ENCODE measurements at places on chromosomes 4 and X.
A peak's percentile ranks its signal among the peaks of the same experiment; 100 is the strongest.

- peak; percentile 90 for DNase-seq
These were observed 18.8 kb upstream of the TMEM131L start for GRCh38 chr4:153447175-153447905.

DNA sequence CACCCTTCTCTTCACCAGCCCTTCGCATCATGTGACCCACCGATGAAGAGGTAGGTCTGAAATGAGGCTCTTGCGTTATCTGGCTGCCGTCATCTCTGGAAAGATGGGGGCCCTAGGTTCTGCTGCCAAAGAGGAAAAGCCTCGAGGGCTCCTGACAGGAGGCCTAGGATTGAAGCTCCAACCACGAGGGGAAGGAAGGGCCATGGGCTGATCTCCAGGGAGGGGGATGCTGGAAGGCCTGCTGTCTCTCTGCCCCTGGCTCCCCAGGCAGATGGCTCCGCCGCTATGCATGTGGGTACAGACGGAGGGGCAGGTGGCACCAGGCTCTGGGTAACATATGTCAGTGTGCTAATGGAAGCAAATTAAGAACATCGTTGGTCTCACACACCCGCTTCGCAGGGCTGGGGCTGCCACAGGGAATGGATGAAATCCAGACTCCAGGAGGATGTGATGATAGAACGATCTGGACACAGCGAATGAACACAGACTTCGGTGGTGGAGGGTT lies 44.9 kb downstream of the AFAP1 start:
- no peak for DNase-seq

- no peak for DNase-seq
These were observed 31.8 kb upstream of the CENPU start for GRCh38 chr4:184765473-184766340.

- no peak for DNase-seq
These were observed 114.0 kb downstream of the EFNB1 start for GRCh38 chrX:68942840-68943239.

DNA sequence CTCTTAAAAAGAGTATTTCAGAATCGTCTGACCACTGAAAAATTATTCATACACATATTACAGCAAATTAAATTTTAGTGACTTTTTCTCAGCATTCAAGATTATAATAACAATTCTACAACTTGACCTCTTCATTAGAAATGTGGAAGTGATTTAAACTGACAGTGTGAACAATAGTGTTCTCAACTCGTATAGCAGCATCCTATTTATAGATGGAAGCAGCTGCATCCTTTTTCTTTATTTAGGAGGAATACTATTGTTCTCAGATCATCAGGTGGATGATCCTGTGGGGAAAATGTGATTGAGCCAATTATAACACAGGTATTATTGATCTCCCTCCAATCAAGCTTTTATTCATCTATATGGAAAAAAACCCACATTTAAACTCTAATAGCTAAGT lies 56.7 kb downstream of the RAPGEF2 start:
- DNase-seq, result no peak

- no peak for DNase-seq
These were observed 115.6 kb upstream of the NALF2 start for GRCh38 chrX:69388526-69388925.

DNA sequence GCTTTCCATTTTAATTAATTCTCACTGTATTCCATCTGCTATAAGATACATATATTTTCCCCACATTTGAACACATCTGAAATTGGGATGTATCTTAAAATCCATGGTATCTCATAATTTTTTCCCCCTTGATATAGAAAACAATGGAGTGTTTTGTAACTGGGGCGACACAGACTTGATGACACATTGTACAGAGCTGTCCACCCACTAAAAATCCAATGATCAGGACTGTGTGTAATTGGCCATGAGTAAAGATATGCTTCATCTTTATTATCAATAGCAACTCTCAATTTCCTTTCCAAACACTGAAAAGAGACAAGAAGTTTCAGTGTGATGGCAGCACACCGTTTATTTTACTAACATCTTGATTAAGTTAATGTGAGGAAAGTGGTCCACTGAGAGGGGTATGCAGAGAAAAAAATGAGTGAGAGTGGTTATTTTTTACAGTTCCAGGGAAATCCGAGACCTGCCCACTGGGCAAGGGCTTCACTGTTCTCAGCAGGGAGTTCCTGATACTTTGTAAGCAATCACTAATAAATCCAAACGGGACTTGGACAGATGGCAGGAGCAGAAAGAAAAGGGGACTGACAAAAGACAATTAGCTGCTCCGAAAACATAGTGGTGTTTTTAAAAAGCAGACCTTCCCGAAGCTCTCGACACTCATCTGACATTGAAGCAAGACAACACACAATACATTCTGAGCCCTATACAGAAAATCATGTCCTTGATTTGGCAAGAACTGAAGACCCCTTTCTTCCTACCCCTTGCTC lies 149.4 kb downstream of the TSPAN5 start:
- DNase-seq, result no peak

- DNase-seq, result no peak
These were observed 64.2 kb upstream of the SPP1 start for GRCh38 chr4:87911252-87911774.

DNA sequence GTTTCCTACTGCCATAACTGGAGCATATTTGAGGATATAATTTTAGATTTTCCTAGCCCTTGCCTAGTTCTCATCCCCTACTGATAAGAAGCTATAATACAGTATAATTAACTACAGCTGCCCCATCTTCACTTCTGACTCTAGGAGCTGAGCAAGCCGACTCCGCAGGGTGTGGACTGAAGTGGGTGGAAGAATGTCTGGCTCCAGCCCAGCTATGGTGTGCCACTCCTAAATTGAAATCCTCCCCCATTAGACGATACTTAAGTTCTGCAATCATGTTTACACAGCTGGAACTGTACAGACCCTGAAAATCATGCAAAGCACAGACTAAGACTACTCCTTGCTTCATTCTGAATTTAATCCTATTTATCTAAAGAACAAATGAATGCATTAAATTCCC lies 93.1 kb downstream of the PCDH19 start:
- no peak for DNase-seq

DNA sequence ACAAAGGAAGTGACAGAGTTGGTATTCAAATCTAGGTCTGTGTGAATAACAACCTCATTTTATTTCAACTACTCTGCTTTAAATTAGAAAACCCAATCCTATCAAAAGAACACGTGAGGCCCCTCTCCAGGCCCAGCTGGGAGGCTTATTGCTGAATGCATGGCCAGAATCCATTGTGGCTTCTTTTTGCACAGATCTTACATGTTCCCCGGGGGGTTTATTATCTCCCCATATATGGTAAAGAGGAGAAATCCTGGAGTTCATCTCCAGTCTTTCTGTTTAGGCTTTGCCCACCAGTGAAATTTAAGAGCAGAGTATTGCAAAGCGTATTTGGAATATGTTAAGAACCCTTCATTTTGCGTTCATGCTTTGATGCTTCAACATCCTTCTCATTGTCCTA lies 655.6 kb downstream of the IL1RAPL1 start:
- no peak for DNase-seq

DNA sequence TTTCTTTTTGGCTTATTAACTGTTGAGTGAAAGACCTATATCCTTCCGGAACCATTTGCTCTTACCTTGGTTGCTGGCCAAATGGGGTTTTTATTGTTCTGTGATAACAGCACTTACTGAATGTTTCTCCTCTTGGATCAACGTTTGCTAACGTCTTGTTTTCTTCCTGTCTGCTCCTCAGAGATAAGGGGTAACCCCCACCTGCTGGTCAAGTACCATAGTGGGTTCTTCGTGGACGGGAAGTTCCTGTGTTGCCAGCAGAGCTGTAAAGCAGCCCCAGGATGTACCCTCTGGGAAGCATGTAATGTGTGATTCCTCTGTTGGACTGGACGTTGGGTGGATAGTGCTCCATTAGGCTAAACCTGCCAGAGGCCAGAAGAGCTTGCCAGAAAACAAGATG lies 15.3 kb downstream of the BMX start:
- no peak for DNase-seq

DNA sequence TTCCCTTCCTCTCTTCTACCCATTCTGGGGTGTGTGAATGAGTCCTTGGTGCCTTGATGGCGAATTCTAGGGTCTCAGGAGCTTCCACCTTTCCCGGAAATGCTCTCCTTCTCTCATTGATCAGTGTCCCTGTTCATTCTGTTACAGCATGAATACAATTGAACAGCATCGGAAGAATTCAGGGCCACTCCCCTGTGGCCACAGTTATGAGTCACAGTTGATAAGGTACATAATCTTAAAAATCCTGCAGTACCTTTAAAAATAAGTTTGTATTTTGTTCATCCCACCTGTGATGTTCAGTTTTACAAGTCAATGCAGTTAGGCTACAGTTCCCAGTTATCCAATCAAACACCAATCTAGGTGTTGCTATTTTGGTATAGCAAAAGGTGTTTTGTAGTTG lies 47.3 kb upstream of the FAM9A start:
- no peak for DNase-seq

- peak; percentile 70 for DNase-seq
These were observed 297.5 kb upstream of the KLF3 start for GRCh38 chr4:38366456-38366855.

DNA sequence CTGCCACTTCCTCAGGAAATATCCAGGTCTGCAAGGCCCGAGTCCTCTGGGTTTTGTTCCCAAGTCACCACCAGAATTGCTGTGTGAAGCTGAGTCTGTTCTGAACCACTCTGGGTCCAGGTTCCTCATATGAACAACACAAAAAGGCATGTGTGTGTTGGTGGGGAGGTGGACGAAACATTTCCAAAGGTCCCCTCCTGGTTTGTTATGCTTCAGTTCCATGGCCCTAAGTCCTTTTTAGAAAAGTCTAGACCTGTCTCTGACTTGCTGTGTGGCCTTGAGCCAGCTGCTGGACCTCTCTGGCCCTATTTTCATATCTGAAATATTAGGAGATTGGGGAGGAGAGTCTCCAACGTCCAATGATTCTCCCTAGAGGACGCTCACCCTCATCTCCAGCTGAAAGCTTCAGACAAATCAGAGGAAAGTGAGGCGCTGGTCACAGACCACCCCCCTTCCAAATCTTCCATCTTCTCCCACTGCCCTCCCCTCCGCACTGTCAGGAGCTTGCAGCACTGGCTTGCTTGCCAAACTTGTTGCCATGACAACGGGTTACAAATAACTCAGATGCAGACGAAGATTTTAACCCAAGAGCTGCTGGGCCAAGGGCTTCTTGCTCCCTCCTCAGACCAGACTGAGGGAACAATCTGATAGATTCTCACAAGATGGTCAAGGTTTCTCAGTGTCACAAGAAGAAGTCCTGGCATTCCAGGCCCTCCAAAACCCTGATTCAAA lies 64.5 kb downstream of the SMC1A start:
- DNase-seq, result peak; percentile 46

DNA sequence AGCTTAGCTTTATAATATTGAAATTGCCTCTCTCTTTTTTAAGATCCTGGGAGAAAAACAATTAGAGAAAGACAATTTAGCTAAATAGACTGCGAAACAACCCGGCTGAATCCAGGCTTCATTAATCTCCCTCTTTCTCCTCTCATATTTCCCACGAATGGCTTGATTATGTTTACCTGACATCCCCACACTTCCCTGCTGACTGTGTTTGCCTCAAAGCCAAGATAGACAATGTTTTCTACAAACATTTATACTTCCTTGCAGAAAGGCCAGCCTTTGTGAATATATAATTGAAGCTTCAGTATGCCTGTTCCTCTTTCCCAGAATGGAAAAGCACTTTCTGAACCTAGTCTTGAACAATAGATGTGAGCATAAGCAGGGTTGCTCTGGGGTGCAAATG lies 566.8 kb downstream of the PDHA2 start:
- DNase-seq, result no peak

DNA sequence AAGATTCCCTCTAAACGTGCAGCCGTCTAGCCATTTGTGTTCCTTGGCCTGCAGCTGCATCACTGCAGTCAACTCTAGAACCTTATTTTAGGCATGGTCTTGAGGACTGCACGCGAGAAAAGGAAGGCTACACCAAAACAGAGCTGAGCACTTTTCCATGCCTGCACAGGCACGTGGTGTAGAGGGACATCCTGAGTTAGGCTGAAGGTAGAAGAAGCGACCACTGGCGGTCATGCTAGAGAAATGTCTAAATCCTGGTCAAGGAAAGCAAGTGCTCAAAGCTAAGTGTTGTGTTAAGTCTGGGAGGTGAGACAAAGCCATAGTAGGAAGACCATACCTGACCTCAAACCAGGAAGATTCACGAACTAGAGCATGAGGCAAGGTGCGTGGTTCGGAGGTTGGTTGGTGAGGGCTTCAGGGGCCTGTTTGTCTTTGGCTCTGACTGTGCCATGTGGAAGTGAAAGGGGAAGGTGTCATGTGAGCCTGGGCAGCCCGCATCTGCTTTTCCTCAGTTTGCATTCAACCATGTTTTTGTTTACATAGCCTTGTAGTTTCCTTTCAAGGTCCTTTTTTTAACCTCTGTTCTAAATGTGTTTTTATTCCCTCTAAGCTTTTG lies 203.8 kb downstream of the AASDH start:
- DNase-seq, result no peak

DNA sequence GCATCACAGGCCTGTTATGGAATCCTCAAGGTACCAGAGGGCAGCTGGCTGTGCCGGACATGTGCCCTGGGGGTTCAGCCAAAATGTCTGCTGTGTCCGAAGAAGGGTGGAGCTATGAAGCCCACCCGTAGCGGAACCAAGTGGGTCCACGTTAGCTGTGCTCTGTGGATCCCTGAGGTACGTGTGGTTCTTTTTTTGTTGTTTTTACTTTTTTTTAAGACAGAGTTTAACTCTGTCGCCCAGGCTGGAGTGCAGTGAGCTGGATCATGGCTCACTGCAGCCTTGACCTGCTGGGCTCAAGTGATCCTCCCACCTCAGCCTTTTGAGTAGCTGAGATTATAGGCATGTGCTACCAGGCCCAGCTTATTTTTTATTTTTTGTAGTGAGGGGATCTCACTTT lies 46.1 kb downstream of the JADE1 start:
- no peak for DNase-seq

DNA sequence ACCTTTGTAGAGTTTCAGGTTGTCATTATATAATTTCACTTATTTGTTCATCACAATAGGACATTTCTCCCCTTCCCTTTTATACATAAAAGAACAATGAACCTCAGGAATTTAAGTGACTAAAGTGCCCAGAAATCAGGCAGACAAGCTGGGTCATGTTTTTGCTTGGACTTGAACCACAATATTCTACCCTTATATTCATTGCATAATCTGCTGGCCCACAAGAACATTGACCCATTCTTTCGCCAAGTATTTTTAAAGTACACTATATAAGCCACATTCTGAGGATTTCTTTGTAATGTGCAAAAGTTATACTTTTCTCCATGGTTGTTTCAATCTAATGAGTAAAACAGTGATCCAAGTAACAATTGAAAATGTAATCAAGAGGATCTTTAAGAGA lies 637.5 kb upstream of the SLIT2 start:
- DNase-seq, result peak; percentile 36

DNA sequence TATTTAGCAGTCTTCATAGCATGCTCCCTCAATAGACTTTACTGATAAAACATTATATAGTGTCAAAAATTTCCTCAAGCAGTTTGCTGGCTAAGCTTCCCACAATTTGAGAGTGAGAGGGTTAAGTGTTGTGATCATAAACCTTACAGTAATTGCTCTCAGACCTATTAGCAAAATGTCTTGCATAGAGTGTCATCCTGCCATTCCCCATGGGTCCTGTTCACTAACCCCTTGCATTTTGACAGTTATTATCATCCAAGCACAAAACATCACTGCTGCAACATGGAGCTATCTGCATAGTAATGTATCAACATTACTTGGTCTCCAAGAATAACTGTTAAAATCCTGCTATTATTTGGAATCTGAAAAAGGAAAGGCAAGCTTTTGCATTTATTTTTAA lies 196.1 kb upstream of the GK2 start:
- DNase-seq, result no peak

Data from cardiac fibroblast (primary cell).